Gastroesophageal sphincter (tissue), 4 donors: ENCODE measurements at places on chromosomes 11 and 22. TPM values are rescaled to one million over a fixed set of nuclear protein-coding genes. Genes with fewer than 3 reads are reported as not detected.

Gene CCDC15
- total RNA-seq, result 1.3 TPM

Gene RAG2
- not detected for total RNA-seq

Gene USP2
- 7.6 TPM for total RNA-seq

Gene KDM4E
- total RNA-seq, result not detected

Gene TRMT2A
- total RNA-seq, result 45.4 TPM

Gene MCAM
- total RNA-seq, result 1,136 TPM

Gene GGT1
- total RNA-seq, result 5.0 TPM

Gene SLC29A2
- total RNA-seq, result 0.77 TPM

Gene MISFA
- total RNA-seq, result not detected

Gene TMEM45B
- total RNA-seq, result not detected

Gene CDHR5
- total RNA-seq, result not detected

Gene UBQLN3
- 0.15 TPM for total RNA-seq

Gene OR51A2
- not detected for total RNA-seq

Gene BEST1
- total RNA-seq, result 3.0 TPM

Gene MAP6
- 23.8 TPM for total RNA-seq

Gene PES1
- 48.9 TPM for total RNA-seq

Gene PLCB3
- 33.2 TPM for total RNA-seq

Gene DNAJB7
- total RNA-seq, result not detected

Gene APOL4
- total RNA-seq, result 18.8 TPM

Gene KCNK4
- not detected for total RNA-seq

Gene ST13
- 239 TPM for total RNA-seq

Gene ABTB2
- 11.0 TPM for total RNA-seq

Gene SCN3B
- total RNA-seq, result 2.7 TPM

Gene JAM3
- 106 TPM for total RNA-seq

Gene TBX10
- total RNA-seq, result not detected

Gene PRG3
- total RNA-seq, result not detected

Gene MAPK11
- total RNA-seq, result 11.5 TPM

Gene PACSIN3
- total RNA-seq, result 62.9 TPM

Gene SLC6A5
- total RNA-seq, result not detected

Gene MIOX
- not detected for total RNA-seq

Gene MRGPRX4
- not detected for total RNA-seq

Gene MPEG1
- total RNA-seq, result 35.5 TPM

Gene DNAJC4
- total RNA-seq, result 28.7 TPM

Gene SESN3
- total RNA-seq, result 29.6 TPM

Gene GGTLC3
- total RNA-seq, result not detected

Gene TMEM86A
- total RNA-seq, result 2.8 TPM

Gene PANX3
- not detected for total RNA-seq

Gene BSX
- total RNA-seq, result not detected

Gene HEPHL1
- not detected for total RNA-seq

Gene TIMP3
- 560 TPM for total RNA-seq

Gene CREB3L1
- total RNA-seq, result 0.81 TPM

Gene CCDC73
- total RNA-seq, result not detected
